ENCODE measurements at places on chromosomes 5 and 9.

GRCh38 chr5:135395866-135396265, 3.2 kb downstream of the MACROH2A1 start:
- DNase-seq: no peak

DNA sequence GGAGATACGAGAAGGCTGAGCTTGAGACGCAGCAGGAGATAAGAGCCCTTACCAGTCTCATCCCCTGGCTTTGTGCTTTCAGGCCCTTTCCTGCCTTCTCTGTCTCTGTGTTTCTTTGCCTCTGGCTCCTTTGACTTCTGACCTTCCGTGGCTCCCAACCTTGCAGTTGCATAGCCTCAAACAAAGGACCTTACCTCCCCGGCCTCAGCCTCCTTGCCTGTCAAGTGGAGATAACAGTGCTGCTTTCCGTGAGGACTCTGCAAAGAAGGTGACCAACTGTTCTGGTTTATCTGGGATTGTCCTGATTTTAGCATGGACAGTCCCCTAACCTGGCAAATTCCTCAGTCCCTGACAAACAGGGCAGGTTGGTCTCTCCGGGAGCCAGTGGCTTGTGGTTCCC, 287.8 kb upstream of the MVB12B start:
- DNase-seq: no peak

DNA sequence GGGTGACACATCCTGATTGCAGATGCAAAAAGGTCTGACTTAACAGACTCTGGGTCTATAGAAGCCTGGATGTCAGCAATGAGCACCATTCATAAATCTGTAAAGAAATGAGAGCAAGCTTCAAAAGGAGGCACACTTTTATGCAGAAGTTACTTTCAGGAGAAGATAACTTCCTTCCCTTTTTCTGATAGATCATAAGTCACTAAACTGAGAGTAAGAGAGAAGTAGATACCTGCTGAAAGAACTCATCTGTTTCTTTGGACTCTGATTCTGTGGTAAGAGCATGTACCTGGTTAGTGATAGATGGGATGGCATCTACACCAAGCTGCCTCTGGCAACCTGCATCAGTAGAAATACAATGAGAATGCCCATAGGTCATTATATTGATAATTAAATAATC, 525.6 kb downstream of the CETN3 start:
- no peak for DNase-seq

- no peak for DNase-seq
These were observed 2.8 kb upstream of the UBAP1 start for GRCh38 chr9:34176089-34176488.

DNA sequence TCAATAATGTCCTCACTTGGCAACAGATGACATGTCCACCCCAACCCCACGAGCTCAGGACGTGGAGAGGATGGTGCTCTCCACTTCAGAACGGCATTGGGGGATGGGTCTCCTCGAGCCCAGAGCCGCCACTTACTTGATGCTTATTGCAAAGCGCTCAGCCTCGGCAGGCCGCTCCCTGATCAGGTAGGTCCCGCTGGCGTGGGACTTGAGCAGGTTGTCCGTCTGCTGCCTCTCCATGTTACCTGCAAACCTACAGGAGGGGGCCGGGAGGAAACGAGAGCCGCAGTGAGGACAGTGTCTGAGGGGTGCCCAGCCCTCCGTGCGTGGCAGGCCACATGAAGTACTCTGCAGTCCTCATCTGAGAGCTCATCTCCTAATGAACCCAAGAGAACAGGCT, 36.6 kb upstream of the SARDH start:
- DNase-seq: no peak

DNA sequence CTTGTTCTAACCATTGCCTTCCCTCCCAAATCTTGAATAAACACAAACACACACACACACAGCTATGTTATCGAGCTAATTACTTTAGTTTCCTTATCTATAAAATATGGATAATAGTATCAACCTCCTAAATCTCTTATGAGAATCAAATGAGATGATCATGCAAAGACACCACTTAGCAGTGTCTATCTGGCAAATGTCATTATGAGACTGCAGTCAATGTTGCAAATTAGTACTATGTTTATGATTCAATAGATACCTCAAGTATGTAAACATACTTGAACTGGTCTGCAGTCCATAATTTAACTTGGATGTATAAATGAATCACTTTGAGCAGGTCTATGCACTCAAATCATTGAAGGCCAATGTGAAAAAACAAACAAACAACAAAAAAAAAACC, 22.2 kb upstream of the ERAP2 start:
- DNase-seq: no peak

DNA sequence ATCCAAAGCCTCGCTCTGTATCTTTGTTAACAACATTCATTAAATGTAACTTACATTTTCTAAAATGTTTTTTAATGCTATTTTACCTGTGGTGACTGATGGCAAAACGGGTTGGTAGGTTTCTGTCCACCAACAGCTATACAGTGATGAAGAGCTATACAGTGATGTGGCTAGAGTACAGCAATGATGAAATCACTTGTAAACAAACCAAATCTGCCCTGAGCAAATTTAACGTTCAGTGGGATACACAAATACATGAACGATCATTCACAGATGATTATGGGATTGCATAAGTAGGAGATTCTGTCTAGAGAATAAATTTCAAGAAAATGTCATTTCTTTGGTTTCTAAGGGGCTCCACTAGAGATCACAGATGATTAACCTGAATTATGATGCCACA, 132.7 kb downstream of the MPDZ start:
- no peak for DNase-seq

DNA sequence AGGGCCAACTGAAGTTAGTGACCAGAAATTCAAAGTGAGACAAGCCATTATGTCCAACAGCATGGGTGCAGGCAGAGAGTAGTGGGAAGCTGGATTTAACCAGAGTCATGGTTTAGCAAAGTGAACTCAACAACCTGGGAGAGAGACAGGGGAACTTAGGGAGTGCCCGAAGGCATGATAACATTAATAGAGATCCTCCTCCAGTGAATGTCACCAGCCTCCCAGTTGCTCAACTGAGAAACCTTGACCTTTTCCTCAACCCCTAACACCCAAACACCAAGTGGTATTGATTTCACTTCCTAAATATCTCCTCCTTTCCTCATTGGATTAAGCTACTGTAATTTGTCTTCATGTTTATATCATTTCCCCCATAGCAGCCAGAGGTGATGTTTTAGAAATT, 42.6 kb downstream of the HMGCS1 start:
- DNase-seq: no peak

DNA sequence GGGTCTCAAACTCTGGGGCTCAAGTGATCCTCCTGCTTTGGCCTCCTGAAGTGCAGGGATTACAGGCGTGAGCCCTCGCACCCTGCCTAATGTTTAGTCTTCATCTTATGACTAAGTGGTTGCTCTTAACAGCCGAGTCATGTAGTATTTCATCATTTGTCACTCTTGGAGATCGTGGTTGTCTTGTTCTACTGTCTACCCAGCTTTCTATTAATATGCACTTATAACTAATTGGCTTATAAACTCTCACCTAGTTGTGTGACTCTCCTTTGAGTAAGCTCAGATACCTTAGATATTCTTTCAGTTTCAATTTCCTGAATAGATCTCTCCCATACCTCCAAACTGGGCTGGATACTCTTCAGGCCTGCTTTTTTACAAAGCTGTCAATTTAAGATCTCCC, 19.9 kb downstream of the SLC44A1 start:
- peak; percentile 25 for DNase-seq

GRCh38 chr9:85118990-85119755, 449.6 kb downstream of the NTRK2 start:
- DNase-seq: no peak

GRCh38 chr5:112668016-112668415, 69.7 kb upstream of the APC start:
- no peak for DNase-seq

DNA sequence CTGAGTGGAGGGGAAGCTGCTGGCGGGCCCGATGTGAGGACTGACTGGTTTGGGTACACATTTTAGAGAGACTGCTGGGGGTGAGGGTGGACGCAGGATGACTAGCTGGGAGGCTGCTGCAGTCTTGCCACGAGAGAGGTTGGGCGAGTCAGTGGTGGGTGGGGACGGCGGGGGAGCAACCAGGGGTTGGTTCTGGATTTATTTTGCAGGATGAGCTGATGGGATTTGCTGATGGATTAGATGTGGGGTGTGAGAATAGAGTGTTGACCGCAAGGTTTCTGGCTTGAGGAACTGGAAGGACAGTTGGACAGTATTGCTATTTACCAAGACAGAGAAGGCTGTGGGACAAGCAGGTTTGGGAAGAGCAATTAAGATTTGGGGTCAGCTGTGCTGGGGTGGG, 5.8 kb upstream of the NDST1 start:
- DNase-seq: no peak

DNA sequence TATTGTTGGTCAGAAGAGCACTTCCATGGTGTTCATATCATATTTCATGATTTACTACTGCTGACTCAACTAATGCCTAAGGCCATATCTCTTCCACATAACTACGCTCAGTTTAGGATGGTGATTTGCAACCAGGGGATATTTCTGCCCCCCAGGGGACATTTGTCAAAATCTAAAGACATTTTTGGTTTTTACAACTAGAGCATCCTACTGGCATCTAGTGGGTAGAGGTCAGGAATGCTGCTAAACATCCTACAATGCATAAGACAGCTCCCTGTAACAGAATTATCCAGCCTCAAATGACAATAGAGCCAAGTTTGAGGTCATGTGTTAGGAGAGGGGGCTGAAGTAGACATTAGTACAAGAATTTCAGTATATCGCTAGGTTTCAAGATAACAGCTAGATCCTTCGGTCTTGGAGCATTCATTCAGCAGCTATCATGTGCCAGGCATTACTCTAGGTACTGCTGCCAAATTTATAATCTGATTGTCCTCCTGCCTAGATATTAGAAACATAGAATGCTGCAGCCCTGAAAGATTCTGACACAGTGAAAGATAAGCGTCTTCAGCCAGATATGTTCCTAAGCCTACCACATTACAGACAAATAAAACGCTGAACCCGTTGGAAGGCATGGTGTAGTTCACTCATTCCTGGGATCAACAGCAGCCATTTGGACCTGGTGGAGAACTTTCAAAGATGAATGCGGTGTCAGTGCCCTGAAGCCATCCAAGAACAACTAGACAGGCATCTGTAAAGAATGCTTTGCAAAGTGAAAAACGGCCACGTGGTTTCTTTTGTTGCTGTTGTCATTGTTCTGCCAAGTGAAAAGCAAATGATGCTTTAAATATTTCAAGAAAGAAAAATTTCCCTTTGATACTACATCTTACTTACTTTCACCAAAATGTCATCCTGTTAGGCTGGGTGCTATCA, 55.5 kb upstream of the FST start:
- no peak for DNase-seq

GRCh38 chr5:153135411-153135810, 355.1 kb upstream of the GRIA1 start:
- DNase-seq: no peak

GRCh38 chr9:89434636-89435035, 63.3 kb downstream of the SEMA4D start:
- no peak for DNase-seq

DNA sequence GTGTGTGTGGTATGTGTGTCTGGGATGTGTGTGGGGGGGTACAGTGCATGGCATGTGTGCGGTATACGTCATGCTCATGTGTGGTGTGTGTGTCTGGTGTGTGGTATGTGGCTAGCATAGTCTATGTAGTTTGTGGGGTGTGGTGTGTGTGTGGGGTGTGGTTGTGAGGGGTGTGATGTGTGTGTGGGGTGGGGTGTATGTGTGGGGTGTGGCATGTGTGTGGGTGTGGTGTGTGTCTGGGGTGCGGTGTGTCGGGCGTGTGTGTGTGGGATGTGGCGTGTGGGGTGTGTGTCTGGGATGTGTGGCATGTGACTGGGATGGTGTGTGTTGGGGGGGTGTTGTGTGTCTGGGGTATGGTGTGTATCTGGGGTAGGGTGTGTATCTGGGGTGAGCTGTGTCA, 52.3 kb downstream of the SECISBP2 start:
- DNase-seq: no peak

DNA sequence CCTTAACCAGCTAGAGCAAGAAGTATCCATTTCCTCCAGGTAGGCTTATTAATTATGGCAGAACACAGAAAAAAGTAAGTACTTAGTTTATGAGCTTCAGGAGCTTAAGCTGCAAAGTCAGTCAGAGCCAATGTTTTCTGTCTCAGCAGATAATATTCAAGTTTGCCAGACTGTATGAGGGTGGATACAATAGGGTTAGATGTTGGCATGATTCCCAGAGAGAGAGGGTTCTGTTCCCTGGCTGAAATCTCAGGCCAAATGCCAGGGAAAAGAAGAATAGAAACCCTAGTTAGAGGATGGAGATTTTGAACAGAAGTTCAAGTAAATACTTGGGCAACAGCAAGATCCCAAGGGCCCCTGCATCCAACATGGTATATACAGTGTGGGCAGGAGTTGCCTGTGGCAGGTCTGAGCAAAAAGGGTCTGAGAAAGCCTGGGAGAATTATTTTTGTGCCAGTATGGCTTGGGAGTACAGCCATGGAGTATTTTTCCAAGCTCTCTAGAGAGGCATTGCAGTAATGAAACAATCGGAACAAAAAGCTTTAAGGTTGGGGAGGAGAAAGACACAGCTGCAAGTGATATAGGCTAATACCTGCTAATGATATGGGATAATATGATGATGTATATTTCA, 31.0 kb upstream of the ISOC1 start:
- no peak for DNase-seq

DNA sequence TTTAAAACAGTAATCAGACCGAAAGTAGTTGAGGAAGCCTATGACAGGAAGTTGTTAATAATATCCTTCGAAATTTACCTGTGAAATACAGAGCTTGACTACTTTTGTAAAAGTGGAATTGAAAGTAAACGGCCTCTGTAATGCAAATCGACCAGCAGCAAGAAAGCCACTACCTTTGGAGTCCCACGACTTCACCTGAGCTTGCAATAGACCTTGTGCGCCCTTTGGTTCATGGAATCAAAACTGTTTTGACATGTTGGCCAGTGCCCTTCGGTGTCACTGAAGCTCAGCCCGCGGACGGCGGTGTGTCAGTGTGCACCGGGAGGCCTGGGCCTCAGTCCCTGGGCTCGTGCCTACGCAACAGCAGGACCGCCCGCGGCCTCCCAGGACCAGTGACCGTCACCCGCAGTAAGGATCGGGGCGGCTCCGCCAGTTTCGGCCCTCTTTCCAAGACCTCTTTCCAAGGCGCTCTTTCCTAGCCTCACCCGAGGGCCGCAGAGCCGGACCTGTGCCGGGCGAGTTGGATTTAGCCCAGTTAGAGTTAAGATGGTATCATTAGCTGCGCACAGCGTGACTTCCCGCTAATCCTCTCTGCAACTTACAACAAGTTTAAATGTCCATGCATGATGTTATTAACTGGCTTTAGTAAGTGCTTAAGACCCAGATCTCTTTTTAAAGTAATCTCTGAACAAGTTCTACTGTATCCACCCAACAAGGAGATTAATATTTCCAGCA, 223.3 kb downstream of the MEF2C start:
- no peak for DNase-seq

DNA sequence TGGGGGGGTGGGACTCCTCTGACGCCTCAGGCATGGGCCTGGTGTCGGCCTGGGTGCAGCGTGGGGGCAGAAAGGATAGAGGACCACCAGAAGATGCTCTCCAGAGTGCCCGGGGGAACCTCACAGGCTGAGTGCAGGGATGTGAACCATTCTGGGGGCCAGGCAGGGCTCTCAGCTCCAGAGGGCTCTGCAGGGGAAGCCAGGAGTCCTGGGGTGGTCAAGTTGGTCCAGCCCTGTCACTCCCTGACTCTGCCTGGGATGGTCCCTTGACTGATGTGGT, 6.5 kb downstream of the GFI1B start:
- no peak for DNase-seq

GRCh38 chr9:118595719-118596305, 773.4 kb downstream of the BRINP1 start:
- DNase-seq: peak; percentile 59

All from HT-29 (cell line).